CD4-positive, alpha-beta T cell treated with Interleukin-2 at 100 ng/mL for 4 hours (primary cell): ENCODE measurements at places on chromosomes 4 and X.

GRCh38 chrX:30615229-30615628 lies 37.7 kb upstream of the TASL start:
- no peak for DNase-seq

DNA sequence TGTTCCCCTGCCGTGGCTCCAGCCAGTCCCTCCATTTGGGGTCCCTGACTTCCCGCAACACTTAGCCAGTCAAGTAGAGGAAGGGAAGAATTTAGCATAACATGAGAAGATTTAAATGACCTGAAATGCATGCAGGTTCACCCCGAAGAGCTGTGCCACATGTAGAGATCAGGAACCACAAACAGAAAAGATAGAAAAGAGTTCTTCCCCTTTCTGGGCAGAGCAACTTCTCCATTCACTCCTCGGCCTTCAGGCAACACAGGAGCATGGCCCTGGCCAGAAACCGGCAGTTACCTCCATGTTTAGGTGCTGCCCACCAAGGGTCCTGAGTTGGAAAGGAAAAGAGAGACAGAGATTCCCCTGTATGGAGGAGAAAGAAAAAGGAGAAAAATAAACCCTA lies 5.2 kb downstream of the NLRP2B start:
- DNase-seq, result no peak

GRCh38 chr4:105193536-105193935 lies 46.9 kb downstream of the TET2 start:
- no peak for DNase-seq

- no peak for DNase-seq
Observed at GRCh38 chr4:97770222-97770621, 373.1 kb downstream of the STPG2 start.

- DNase-seq, result no peak
Observed at GRCh38 chr4:7275067-7275466, 82.7 kb downstream of the SORCS2 start.

DNA sequence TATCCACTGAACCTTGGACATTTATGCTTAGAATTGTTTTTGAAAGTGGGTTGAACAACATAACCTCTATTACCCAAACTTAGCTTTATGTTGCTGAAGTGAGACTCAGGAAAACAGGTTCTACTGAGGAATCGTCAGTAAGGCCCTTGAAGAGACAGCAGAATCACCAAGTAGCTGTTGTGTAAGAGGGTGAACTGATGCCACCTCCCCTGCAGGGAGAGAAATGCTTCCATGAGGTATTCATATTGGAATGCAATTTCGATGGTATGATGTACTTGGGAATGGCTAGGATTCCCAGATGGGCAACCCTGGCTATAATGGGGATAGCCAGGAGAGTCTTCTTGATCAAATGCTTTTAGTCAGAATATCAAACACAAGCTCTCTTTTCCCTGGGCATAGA lies 4.1 kb upstream of the SCRG1 start:
- no peak for DNase-seq

- no peak for DNase-seq
Observed at GRCh38 chrX:1531096-1531890, 5.7 kb downstream of the P2RY8 start.

DNA sequence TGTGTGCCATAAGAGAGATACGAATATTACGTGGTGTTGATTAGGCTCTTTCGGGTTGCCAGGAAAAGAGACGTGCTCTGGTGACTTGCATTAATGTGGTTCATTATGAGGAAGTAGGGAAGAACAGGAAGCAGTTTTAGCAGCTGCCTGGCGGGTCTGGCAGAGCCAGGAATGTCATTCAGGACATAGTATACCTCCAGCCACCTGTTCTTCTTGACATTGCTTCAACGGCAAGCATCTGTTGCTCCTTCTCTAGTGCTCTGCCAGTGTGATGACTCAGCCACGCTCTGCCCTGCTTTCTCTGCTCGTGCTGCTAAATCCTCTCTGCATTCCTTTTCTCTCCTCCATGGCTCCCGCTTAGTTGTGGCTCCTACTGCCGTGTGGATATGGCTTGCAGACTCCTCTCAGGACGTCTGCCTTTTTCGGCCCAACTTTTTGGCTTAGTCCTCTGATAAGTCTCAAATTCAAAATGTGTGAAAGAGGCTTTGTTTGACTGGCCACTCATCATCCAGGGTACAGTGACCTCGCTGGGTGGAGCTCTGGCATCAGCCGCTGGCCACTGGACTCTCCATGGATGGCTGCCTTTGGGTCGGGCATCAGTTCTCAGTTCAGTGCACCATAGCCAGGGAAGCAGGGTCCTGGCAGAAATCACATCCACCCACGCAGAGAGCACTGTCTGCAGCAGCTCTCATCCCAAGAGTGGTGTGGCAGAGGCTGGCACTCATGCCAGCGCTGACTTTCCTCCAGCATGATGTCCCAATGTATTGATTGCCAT lies 89.3 kb upstream of the KLF3 start:
- DNase-seq, result no peak

DNA sequence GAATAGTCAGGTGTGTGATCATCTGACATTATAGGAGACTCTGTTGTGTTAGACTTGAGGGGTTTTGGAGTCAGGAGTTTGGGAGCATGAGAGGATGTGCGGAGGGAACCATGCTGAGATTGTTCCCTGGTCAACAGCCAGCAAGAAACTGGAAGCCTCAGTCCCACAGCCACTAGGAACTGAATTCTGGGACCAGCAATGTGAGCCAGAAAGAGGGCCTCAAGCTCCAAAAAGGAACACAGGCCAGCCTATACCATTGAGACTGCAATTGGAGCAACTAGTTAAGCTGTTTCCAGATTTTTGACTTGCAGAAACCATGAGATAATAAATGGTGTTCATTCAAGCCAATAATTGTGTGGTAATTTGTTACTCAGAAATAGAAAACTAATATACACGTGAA lies 8.7 kb upstream of the ADH1B start:
- DNase-seq, result no peak

GRCh38 chr4:40152637-40153036 lies 44.2 kb upstream of the RHOH start:
- peak; percentile 57 for DNase-seq
